NCI-H345 (cell line): ENCODE measurements at places on chromosomes 1 and 21.

DNA sequence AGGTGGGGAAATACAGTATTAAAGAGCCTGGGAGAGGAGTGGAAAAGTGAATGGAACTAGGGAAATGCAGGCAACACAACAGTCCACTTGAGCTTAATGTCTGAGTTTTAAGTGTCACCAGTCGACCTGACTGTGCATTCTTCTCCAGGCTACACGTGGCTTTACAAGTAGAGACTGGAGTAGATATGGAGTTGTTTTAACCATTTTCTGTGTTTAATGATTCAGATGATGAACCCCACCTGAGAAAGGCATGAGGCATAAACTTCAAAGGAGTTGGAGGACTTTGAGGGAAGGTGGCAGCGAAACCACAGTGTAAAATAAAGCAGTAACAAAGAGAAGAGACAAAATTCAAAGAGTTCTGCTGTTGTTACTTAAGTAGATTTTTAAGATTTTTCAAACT, 12.6 kb downstream of the FUBP1 start:
- no peak for DNase-seq

- no peak for DNase-seq
Measured at GRCh38 chr1:15245593-15246360, 1.2 kb upstream of the FHAD1 start.

GRCh38 chr1:196193896-196194559, 414.2 kb downstream of the KCNT2 start:
- no peak for DNase-seq

GRCh38 chr1:110069404-110070281, 829 bp downstream of the ALX3 start:
- no peak for DNase-seq

- DNase-seq = no peak
Measured at GRCh38 chr1:11676386-11677103, 4.4 kb downstream of the MAD2L2 start.

DNA sequence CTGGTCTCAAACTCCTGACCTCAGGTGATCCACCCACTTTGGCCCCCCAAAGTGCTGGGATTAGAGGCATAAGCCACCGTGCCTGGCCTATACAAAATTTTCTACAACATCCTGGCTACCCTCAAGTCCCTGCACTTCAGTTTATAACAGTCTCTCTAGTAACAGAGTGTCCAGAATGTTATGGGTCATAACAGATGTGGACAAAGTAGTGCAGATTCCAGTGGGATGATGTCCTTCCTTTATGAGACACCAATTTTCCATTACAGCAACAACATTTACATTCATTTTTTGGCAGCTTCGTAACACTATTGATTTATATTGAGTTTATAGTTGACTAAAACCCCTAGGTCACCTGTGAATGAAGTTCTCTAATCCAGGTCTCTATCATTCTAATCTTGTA, 429.4 kb upstream of the PTBP2 start:
- no peak for DNase-seq

DNA sequence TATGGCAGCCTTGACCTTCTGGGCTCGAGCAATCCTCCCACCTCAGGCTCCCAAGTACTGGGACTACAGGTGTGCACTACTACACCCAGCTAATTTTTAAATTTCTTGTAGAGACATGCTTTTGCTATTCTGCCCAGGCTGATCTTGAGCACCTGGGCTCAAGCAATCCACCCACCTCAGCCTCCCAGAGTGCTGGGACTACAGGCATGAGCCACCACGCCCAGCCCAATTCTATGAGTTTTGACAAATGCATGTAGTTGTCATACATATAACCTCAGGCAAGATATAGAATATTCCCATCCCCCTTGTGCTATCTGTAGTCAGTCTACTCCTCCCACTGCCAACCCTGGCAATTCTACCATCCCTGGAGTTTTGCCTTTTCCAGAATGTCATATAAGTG, 38.7 kb upstream of the TTC22 start:
- no peak for DNase-seq

DNA sequence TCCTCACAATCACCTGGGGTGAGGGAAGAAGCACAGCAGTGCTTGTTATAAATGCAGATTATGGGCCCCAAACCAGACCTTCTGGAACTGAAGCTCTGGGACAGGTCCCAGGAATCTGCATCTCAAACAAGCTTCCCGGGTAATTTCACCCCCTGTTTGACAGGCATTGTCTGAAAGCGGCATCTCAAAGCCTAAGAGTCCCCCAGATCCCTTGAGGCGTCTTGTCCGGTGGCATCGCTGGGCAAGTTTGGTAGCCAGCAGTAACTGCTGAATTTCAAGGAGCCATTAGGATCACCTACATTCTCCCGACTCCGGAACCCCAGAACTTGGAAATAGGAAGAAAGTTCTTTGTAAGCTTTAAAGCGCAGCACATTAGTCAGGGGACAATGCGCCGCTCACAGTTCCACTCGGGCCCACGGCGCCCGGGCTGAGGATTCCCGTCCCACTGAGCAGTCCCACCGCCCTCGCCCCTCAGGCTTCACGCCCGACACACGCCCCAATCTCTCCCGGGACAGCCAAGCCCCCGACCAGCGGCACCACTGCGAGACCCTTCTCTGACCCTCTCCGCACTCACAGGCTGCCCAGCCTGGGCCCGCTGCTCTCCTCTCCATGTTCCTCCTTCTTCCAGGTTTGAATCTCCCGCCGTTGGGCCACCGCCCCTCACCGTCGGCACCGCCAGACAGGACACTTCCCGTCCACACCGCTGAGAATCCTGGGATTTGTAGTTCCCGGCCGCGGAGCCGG, at the start of gene IQGAP3:
Gene IQGAP3 (minus strand): TSS at position 647 of the 744 bp plus-strand sequence. CDS start 36 bp downstream, at position 611.
- peak; percentile 90 for DNase-seq

DNA sequence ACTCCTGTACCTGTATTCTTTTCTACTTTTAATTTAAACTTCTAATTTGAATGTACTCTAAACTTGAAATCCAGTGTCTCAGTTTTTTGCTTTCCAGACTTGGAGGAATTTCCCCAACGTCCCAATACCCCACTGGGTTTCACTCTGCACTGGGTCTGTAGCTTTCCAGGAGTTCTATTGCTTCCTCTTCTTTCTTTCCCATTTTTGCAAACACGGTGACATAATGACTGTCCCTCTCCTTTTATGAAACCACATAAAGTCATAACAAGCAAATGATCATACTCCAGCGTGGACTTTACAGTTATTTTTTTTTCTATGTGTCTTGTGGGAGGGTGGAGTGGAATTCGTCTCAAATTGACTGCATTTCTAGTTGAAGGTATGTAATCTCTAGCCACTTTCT, 97.1 kb downstream of the FASLG start:
- DNase-seq = no peak

- DNase-seq = peak; percentile 67
Measured at GRCh38 chr1:63674865-63675419, 81.7 kb downstream of the PGM1 start.

DNA sequence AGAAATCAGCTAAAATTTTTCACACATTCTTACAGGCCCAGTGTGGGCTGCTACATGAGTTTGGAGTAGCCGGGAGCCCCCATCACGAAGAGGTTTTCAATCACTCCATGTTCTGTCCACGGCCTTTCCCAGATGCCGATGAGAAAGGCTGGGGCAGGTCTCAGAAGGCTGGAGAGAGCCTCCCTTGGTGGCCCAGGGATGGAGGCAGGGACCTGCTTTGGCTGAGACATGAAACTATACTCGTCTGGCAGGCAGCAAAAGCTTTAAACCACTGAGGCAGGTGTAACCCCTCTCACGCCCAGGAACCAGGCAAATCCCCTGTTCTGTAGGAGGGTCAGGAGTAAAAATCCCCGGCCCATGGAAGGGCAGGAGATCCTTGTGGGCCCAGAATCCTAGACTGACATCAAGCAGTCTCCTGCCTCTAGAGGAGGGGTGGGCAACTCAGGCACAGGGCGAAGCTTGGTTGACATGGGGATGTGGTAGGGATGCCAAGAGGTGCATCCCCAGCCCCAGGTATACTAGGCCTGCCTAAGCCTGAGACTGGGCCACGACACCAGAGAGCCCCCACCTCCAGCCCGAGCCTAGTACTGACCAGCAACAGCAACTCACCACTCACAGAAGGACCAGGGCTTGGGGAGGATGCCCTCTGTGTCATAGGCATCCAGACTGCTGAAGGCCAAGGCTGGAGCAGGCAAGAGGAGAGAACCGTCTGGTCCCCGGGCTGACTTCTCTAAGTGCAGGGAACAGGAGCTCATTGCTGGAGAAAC, 9.1 kb downstream of the MMEL1 start:
- DNase-seq = no peak

- no peak for DNase-seq
Measured at GRCh38 chr1:9764550-9764949, 59.2 kb downstream of the CLSTN1 start.

GRCh38 chr1:221477252-221477651, 264.6 kb downstream of the DUSP10 start:
- DNase-seq = no peak

- no peak for DNase-seq
Measured at GRCh38 chr1:167490765-167491164, 27.6 kb downstream of the CD247 start.

DNA sequence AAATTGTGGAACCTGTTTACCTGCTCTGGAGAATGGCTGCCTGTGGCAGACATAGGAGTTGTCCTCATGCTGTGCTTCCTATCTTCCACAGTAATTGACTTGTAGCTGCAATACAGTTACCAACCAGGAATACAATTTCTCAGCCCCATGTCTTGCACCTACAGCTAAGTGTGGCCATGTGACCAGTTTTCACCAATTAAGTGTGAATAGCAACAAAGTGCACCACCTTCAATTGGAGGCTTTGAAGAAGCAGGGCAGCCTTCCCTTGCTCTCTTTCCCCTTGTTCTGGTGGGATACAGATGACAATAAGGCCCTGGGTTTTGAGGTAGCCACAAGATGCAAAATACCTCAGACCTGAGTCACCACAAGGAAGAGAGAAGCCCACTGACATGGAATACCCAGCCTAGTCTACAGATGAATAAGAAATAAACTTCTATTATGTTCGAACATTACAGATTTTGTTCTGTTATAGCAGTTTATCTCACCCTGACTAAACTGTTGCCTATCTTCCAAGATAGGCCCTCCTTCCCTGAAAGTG, 70.2 kb upstream of the S1PR1 start:
- no peak for DNase-seq

GRCh38 chr1:155761736-155762405, 73.0 kb downstream of the DAP3 start:
- no peak for DNase-seq

DNA sequence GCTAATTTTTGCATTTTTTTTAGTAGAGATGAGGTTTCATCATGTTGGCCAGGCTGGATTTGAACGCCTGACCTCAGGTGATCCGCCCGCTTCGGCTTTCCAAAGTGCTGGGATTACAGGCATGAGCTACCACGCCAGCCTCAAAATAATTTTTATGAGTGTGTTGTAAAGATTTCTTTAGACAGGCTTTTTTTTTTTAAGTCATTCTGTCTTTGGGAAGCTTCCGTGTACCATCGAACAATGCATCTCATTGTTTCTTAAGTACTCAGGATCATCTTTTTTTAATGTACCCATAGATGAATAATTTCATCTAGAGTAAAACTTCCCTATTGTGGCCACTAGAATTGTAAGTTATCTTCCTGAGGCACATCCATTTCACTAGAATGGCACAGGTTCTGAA, 19.6 kb upstream of the SDC3 start:
- no peak for DNase-seq

GRCh38 chr1:199073166-199073565, 434.3 kb downstream of the PTPRC start:
- no peak for DNase-seq

- DNase-seq = no peak
Measured at GRCh38 chr1:2943686-2944260, 77.5 kb upstream of the ACTRT2 start.

DNA sequence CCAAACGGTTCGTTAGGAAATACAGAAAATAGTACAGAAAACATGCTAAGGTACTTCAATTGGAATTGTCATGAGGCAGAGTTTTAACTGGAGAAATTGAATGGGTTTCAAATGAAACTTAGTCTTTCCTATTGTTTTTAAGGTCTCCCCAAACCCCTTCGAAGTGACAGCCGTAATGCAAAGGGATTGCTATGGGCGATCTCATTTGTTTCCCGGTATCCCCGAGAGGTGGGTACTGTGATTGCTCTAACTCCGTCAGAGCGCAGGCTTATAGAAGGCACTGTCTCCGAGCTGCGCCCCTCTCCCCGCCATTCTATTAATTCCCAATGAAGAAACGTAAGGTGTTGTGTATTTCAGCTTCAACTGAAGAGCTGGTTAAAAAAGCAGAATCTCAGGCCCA, 22.0 kb upstream of the RNF187 start:
- DNase-seq = no peak

GRCh38 chr1:227729881-227730629, 5.0 kb downstream of the JMJD4 start:
- peak; percentile 31 for DNase-seq

- DNase-seq = no peak
Measured at GRCh38 chr21:37168666-37169065, 95.6 kb downstream of the TTC3 start.

DNA sequence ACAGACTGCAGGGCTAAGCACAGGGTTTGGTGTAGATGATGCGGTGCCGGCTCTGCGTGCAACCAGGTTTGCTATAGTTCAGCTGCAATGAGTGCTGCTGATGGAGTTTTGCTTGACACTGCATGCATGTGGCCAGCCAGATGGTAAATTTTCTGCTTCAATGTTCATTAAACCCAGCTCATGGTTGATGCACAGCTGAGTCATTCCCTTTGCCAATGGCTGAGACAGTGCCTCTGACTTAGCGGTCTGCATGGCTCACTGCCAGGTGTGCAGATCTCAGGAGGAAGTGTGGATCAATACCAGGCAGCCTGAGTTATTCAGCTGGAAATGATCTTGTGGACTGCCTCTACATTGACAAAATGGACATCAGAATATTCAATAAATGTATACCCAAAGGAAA, 172.7 kb upstream of the ZP4 start:
- no peak for DNase-seq

DNA sequence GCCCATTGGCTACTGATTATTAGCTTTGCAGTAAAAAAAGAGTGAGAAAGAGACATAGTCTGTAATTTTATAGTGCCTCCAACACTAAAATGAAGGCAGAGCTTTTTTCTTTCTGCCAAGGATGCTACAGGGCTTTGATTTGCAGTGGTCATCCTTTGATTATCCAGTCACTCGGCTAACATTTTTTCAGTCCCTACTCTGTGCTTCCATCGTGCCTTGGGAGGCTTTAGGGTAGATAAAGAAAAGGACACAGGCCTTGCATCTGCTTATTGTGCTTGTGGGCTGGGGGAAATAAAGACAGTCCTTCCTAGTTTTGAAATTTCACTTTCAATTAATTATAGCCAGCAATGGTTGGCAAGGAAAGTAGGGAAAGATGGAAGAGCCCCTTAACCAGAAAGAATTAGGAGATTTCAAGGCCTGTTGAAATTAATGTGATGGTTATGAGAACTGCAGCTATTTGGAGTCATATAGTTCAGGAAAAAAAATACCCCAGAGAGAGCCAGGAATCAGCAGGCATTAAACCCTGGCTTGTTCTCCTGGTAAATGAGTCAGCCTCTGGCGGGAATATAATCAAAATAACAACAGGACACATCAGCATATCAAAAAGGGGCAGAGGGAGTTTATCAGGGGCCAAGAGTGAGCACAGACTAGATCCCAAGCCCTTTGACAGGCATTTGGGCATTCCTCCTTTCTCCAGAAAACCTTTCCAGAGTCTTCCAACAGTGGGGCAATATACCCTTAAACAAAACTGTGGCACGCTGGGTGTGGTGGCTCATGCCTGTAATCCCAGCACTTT, 27.4 kb downstream of the CACHD1 start:
- DNase-seq = no peak

GRCh38 chr1:174135211-174135610, 24.1 kb upstream of the RABGAP1L start:
- DNase-seq = no peak
